ENCODE measurements at places on chromosomes 1 and 21.
A peak's percentile ranks its signal among the peaks of the same experiment; 100 is the strongest.

- DNase-seq: no peak
Observed at GRCh38 chr1:154418062-154418921, 13.1 kb downstream of the IL6R start.

DNA sequence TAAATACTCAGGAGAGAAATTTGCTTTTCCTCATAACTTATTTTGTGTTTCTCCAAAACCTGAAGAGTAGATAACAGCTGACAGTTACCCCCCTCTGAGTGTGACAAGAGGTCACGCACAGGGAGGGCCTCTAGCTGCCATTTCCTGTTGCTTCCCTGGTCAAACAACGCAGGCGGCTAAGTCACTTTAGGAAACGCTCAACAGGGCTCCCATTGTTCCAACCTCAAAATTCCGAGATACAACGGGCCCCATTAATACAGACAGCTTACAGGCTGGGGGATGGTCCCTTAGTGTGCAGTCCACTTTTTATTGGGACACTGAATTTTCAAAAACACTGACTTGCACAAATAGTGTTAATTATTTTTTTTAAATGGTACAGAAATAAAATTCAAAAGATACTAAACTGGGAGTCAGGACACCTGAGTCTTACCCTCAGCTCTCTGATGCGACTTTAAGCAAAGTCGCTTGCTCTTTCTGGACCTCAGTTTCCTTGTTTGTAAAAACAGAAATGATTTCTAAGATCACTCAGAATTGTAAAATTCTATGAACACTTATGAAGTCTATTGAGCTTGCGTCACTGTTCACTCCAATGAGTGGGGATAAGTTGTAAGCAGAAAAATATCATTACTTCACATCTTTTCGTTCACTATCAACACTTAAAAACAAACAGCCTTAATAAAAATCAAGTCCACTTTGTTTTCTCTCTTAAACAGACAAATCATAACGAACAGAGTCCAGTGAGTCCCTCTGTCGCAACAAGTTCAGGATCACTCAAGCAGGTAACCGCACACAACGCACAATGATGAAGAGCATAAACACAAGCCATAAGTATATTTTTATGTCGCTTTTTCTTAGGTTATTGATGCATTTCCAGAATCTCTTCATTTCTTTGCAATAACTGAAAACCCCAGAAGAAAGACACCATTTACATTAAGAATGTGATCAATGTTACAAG lies 13.5 kb downstream of the LZIC start:
- no peak for DNase-seq

DNA sequence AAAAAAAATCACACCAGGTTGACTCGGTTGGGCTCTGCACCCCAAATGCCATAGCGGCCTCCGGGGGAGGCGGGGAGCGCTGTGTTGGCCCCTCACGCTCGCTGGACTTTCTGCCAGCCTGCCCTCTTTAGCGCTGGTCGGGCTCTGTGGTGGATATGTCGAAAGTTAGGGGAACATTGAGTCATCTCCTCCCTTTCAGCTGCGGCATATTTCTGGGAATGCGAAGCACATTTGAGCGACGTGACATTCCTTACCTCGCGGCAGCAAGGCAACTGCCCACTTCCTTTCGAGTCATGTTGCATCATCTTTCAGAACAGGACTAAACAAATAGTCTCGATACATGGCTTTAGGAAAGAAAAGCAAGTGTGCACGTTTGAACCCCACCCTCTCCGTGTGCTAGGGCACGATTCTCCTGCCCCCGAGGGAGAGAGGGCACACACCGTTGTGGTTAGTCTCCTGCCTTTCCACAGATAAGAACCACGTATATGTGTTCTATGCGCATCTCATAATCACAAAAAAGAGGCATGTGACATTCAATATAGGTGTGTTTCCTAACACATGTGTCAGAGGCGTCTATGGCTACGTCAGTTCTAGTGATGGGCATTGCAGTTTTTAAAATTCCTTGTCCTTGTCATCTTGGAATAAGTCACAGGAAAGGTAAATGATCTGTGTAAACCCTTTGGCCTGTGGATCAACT lies 105.9 kb upstream of the SLC45A1 start:
- peak; percentile 61 for DNase-seq

GRCh38 chr21:21046063-21046462 lies 47.9 kb downstream of the NCAM2 start:
- DNase-seq: no peak

GRCh38 chr1:51740652-51741051 lies 123.8 kb downstream of the OSBPL9 start:
- DNase-seq: no peak
